ENCODE measurements at places on chromosomes 1 and 21.

DNA sequence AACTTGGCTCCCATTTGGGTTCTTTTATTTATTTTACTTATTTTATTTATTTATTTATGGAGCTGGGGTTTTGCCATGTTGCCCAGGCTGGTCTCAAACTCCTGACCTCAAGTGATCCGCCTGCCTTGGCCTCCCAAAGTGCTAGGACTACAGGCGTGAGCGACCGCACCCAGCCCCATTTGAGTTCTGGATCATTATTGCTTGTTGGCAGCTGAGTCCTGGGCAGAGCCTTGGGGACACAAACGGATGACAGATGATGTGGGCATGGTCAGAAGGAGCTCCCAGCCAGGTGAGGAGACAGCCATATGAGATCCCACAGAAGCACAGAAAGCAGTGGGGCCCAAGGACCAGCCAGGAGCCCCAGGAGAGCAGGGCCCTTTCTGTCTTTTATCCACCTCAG is 254.0 kb downstream of the MATN1 start:
- H3K4me1 ChIP-seq = no peaks in the 10 kb centered on the region
- no peaks in the 10 kb centered on the region for H3K36me3 ChIP-seq
- H3K27me3 ChIP-seq = peaks cover 4% of the 10 kb centered on the region
- H3K4me3 ChIP-seq = no peak overlapping the region
- H3K27ac ChIP-seq = no peak overlapping the region

GRCh38 chr1:6172549-6172948 is 7.6 kb downstream of the CHD5 start:
- H3K36me3 ChIP-seq = no peaks in the 10 kb centered on the region
- H3K4me3 ChIP-seq = no peak overlapping the region
- H3K27me3 ChIP-seq = peaks cover 41% of the 10 kb centered on the region
- DNase-seq = no peak
- H3K27ac ChIP-seq = no peak overlapping the region

DNA sequence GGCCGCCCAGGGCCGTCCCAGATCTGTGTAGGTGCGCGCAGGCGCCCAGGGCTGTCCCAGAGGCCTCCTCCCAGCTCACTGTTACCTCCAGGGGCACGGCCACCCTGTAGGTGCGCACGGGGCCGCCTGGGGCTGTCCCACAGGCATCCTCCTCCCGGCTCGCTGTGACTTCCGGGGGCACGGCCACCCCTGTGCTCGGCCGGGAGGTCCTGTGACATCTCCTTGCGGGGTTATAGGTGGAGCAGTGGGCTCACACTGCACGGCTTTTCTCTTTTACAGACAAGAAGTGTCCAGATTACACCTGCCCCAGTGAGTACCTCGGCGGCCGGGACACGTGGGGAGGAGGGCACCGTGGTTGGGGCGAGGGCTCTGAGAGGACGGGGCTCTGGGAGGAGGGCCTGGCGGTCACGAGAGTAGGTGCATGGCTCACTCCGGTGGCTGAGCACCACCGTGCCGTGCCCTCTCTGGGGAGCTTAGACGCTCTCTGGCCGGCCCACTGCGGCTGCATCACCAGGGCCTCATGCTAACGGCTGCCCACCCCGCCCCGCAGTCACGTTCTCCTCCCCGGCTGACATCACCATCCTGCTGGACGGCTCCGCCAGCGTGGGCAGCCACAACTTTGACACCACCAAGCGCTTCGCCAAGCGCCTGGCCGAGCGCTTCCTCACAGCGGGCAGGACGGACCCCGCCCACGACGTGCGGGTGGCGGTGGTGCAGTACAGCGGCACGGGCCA is 21.4 kb downstream of the COL6A1 start:
- H3K36me3 ChIP-seq = peaks cover 2% of the 10 kb centered on the region
- H3K27me3 ChIP-seq = no peaks in the 10 kb centered on the region
- peak; percentile 14 for DNase-seq
- H3K4me3 ChIP-seq = no peak overlapping the region
- H3K27ac ChIP-seq = no peak overlapping the region
- no peaks in the 10 kb centered on the region for H3K4me1 ChIP-seq

DNA sequence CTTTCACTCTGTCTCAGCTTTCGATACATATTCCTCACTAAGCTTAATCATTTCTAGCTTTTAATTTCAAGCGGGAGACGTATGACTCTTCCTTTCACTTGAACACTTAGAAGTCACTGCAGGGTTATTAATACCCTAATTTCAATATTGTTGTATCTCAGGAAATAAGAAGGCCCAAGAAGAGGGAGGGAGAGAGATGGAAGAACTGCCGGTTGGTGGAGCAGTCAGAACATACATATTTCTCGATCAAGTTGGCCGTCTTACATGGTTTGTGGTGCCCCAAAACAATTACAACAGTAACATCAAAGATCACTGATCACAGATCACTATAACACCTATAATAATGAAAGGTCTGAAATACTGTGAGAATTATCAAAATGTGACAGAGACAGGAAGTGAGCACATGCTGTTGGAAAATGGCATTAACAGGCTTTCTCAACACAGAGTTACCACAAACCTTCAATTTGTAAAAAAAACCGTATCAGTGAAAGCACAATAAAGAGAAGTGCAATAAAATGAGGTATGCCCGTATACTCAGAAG is 145.4 kb upstream of the HP1BP3 start:
- no peak overlapping the region for H3K4me3 ChIP-seq
- DNase-seq = no peak
- H3K36me3 ChIP-seq = peaks cover 13% of the 10 kb centered on the region
- H3K4me1 ChIP-seq = peaks cover 16% of the 10 kb centered on the region
- no peaks in the 10 kb centered on the region for H3K27me3 ChIP-seq
- H3K27ac ChIP-seq = peak overlapping the region; percentile 38

DNA sequence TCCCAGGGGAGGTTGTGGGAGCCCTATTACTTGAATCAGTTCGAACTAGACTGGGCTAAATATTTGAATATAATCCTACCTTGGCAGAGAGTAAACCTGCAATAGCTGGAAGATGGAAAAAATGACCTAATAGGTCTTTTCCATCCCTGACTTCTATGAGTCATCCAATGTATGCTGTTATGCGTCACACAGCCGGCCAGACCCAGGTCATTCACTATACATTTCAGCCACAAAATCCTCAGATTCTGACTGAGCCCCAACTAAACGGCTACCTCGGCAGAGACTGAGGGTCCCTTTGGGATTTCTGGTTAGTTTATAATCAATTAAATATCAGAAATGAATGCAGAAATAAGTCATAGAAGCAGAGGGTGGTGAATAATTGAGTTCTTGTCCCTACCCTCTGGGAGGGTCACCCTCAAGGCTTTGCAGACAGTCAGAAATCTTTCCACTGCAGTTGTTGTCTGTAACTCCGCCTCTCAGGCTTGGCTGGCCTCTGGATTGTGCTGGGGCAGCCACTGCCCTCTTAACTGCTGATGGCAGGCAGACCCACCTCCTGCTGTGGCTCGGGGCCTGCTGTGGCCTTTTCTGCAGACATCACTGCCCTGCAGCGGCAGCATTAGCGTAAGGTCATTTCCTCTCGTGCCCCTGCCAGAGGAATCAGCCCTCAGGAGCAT is 240.5 kb downstream of the TGFB2 start:
- DNase-seq = no peak
- H3K4me1 ChIP-seq = no peaks in the 10 kb centered on the region
- H3K27me3 ChIP-seq = no peaks in the 10 kb centered on the region
- H3K4me3 ChIP-seq = no peak overlapping the region
- no peak overlapping the region for H3K27ac ChIP-seq

- DNase-seq = no peak
- H3K4me1 ChIP-seq = no peaks in the 10 kb centered on the region
- no peak overlapping the region for H3K4me3 ChIP-seq
Observed at GRCh38 chr1:210796421-210796820, 337.5 kb downstream of the KCNH1 start.

GRCh38 chr1:66182551-66183178 is 351.3 kb upstream of the SGIP1 start:
- H3K27ac ChIP-seq = peak overlapping the region; percentile 83
- H3K4me3 ChIP-seq = peak overlapping the region; percentile 33
- peaks cover 5% of the 10 kb centered on the region for H3K36me3 ChIP-seq
- DNase-seq = peak; percentile 68

- H3K27me3 ChIP-seq = peaks cover 7% of the 10 kb centered on the region
- no peak overlapping the region for H3K4me3 ChIP-seq
- no peaks in the 10 kb centered on the region for H3K4me1 ChIP-seq
- H3K36me3 ChIP-seq = no peaks in the 10 kb centered on the region
Observed at GRCh38 chr1:203531063-203531462, 37.1 kb downstream of the OPTC start.

- H3K4me1 ChIP-seq = no peaks in the 10 kb centered on the region
- H3K36me3 ChIP-seq = no peaks in the 10 kb centered on the region
- no peak for DNase-seq
- no peak overlapping the region for H3K4me3 ChIP-seq
Observed at GRCh38 chr1:220550811-220551399, 23.0 kb downstream of the MARK1 start.
